ENCODE measurements at places on chromosomes 12 and 14. TPM values are rescaled to one million over a fixed set of nuclear protein-coding genes. Genes with fewer than 3 reads are reported as not detected.

DNA sequence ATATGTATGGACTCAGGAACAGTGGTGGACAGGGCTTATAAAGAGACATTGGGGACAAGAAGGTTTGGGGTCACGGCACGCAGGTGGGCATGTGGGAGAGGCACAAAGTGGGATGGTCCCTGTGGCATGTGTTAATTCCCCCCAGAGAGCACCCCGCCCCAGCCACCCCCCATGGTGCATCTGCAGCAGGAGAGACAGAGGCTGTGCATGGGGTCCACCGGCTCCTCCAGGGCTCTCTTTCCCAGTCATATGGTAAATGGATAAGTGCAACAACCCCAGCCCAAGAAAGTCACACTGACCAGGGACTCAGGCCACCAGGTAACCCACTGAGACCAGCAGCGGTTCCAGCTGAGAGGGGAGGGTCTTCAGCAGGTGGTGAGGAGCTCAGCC, 242.1 kb downstream of the BCL11B start:
- no peak for DNase-seq

DNA sequence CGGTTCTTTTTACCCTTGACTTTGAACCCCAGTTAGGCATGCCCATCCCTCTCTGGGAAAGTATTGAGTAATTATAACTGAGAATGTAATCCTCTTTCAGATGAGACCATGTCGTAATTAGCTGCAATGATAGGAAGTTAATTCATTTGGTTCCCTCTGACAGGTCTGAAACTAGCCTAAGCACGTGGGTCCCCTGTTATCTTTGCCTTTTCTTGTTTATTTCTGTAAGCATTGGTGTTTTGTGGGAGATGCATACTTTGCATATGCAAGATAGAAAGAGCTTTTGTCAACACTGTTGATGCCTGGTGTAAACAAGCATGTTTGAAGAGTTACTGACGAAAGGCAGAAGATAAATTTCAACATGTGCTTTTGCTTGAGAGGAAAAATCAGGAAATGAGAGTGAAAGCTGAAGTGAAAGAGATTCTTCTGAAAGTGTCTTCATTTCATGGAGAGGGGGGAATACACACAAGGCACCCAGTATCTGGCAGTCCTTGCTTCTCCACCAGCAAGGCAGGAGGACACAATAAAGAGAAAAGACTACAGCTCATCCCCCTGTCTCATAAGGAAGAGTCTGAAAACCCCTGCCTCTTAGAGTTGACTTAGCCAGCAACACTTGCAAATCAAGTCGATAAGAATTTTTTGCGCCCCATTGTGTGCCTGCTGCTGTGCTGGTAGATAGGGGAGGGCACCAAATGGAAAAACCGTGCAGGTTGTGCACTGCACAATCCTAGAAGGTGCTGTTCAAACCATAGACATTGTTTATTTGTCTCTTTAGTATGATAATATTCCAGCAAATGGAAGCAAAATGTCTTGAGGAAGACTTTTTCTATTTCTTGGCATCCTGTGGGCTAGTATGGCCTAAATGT, 77.8 kb downstream of the SLC24A4 start:
- DNase-seq, result peak; percentile 93

DNA sequence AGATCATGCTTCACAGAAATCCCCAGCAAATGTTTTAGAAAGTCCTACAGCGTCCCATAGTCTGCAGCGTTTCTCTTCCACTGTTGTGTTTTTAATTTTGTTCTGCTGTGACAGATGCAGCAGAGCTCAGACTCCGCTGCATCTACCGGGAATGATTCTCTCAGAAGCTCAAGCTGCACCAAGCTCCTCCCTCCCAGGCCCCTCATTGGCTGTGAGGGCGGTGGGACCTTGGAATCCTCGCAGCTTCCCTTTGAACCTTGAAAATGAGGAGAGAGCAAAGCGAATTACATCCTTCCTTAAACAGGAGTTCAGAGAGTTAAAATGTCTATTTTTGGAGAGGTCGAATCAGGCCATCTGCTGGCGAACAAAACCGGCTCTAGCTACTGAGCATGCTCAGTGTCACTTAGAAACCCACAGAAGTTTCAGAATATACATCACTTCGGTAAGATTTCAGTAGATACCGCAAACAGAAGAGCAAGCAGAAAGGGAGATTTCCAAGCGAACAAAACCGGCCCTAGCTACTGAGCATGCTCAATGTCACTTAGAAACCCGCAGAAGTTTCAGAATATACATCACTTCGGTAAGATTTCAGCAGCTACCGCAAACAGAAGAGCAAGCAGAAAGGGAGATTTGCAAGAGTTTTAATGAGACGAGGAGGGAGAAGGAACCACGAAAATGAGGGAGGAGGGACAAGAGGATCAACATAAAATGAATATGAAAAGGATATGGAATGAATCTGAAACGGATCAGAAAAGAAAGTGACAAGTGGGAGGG, at the start of gene ABCD2:
Gene ABCD2 (minus strand): TSS at position 144 of the 774 bp plus-strand sequence. CDS start 188 bp downstream, outside the sequence.
- DNase-seq, result peak; percentile 77

TTC6 gene
- under 0.01 TPM for total RNA-seq

NGB gene
- not detected for total RNA-seq

LGMN gene
- 41.5 TPM for total RNA-seq

CAPZA3 gene
- not detected for total RNA-seq

KLHL33 gene
- 0.43 TPM for total RNA-seq

All from fibroblast of villous mesenchyme (primary cell).